Activated CD8-positive, alpha-beta memory T cell treated with anti-CD3 and anti-CD28 coated beads for 1 hour (primary cell): ENCODE measurements at places on chromosomes 2 and 18.

- no peak for DNase-seq
Observed at GRCh38 chr2:173990970-173991819, 26.0 kb upstream of the SP3 start.

DNA sequence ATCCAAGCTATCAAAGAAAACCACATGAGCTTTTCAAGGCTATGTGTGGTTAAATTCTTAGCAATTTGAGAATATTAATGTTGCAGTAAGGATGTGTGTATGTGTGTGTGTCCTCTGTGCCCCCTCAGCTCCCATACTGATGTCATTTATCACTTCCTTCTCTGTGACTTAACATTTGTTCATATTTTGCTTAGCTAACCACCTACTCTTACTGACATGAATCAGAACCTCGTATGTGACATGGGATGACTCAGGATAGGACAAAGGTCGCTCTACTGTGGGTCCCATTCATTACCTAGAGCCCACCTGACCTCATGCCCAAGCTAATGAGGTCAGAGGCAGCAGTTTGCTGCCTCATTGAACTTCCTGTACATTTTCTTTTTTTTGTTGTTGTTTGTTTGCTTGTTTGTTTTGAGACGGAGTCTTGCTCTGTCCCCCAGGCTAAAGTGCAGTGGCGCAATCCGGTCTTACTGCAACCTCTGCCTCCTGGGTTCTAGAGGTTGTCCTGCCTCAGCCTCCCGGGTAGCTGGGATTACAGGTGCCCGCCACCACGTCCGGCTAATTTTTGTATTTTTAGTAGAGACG, 36.3 kb downstream of the MOGAT1 start:
- DNase-seq = no peak

DNA sequence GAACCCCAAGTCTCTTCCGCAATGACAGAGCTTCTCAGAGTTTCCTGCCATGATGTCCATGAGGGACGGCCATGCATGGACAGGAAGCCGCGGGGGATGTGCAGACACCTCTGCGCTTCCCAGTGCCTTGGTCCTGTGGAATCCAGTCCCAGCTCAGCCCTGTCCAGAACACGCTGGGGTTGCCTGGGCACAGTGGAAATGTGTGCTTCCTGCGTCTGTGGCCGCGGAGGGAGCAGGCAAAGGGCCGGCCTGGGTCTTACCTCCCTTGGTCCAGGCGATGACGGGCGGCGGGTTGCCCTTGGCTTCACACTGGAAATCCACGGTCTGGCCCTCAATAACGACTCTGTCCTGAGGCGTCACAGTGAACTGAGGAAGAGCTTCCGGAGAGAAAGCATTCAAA, 79.6 kb downstream of the PXDN start:
- no peak for DNase-seq

- peak; percentile 79 for DNase-seq
Observed at GRCh38 chr2:96507957-96508520, 2.9 kb upstream of the NEURL3 start.

GRCh38 chr2:189874586-189875320, 90.5 kb downstream of the PMS1 start:
- DNase-seq = no peak

GRCh38 chr2:152762202-152762601, 43.8 kb downstream of the ARL6IP6 start:
- no peak for DNase-seq

- no peak for DNase-seq
Observed at GRCh38 chr2:219104107-219105035, 43.6 kb upstream of the IHH start.

- no peak for DNase-seq
Observed at GRCh38 chr2:241108271-241109209, 6.5 kb upstream of the MTERF4 start.
